ENCODE measurements at places on chromosomes 3 and 15.

DNA sequence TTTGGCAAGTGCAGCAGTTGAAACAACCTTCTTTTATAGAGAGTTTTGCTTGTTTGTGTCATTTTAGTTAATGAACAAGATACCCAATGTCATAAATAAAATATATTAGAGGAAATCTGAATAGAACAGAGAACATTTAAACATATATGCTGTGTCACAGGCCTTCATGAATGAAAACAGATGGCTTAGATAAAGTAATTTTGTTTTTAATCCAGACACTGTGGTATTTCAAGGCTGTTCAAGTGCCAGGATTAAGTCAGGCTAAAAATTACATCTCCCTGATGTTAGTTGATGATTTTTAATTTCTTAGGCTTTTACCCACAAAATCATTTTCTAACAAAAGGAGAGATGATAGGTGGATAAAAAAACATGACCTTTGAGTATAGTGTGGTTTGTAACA is 4.9 kb upstream of the ACKR4 start:
- no peak for DNase-seq

GRCh38 chr3:171809611-171809860 is 747 bp downstream of the PLD1 start:
- peak; percentile 73 for DNase-seq

DNA sequence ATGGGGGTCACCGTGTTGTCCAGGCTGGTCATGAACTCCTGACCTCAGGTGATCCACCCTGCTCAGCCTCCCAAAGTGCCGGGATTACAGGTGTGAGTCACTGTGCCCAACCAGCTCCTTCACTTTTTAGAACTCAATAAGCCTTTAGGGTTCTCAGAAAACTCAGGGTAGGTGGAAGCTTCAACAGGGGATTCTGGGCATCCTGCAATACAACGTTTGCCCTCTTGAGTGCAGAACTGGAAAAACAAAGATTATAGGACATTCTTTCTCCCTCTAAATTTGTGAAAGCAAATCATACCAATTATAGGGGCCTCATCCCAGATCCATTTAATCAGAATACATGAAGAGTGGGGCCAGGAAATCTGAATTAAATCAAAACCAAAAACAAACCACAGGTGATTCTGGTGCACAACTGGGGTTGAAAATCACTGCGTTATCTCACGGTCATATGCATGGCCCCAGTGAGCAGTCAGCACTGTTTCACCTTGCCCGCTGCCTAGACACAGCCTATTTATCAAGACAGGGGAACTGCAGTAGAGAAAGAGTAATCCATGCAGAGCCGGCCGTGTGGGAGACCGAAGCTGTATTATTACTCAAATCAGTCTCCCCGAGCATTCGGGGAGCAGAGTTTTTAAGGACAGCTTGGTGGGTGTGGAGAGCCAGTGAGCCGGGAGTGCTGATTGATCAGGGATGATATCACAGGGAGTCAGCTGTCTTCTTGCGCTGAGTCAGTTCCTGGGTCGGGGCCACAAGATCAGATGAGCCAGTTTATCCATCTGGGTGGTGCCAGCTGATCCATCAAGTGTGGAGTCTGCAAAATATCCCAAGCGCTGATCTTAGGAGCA is 58.4 kb downstream of the TMEM44 start:
- DNase-seq, result no peak

GRCh38 chr3:50390508-50391224 is 31.3 kb upstream of the TMEM115 start:
- DNase-seq, result peak; percentile 62

DNA sequence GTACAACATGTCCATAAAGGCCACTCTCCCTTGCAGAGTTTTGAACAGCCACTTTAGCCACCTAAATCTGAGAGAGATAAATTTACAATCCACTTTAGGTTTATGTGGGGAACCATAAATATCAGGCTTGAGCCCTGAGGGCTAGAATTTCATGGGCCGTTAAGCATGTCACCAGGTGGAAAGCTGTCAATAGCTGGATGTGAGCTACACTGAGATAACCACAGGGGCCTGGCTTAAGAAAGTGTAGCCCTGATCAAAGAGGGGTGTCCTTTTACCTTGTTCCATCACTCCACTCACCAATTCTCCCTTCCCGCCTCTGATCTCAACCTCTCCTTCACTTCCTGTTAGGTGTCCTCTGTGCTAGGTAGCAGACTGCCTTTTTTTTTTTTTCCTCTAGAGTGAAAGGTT is 172.8 kb upstream of the ICE2 start:
- peak; percentile 87 for DNase-seq

DNA sequence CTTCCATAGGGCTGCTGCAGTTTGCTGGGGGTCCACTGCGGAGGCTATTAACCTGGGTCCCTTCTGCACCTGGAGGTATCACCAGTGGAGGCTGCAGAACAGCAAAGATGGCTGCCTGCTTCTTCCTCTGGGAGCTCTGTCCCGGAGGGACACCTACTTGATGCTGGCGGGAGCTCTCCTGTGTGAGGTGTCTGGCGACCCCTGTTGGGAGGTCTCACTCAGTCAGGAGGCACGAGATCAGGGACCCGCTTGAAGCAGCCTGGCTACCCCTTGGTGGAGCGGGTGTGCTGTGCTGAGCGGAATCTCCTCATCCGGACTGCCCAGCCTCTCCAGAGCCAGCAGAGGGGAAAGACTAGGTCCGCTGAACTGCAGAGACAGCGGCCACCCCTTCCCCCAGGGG is 56.0 kb upstream of the CTXND1 start:
- DNase-seq, result no peak

DNA sequence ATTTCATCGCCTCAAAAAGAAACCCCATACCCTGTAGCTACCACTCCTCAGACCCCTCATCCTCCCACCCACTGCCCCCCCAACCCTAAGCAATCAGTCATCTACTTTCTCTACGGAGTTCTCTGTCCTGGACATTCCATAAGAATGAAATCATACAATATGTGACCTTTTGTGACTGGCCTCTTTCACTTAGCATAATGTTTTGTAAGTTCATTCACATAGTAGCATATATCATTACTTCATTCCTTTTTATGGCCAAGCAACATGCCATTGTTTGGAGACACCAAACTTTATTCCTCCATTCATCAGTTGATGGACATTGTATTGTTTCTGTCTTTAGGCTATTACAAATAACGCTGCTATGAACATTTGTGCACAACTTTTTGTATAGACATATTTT is 64.2 kb downstream of the TNIK start:
- no peak for DNase-seq

- DNase-seq, result no peak
Observed at GRCh38 chr3:115233021-115233420, 85.9 kb upstream of the ZBTB20 start.

DNA sequence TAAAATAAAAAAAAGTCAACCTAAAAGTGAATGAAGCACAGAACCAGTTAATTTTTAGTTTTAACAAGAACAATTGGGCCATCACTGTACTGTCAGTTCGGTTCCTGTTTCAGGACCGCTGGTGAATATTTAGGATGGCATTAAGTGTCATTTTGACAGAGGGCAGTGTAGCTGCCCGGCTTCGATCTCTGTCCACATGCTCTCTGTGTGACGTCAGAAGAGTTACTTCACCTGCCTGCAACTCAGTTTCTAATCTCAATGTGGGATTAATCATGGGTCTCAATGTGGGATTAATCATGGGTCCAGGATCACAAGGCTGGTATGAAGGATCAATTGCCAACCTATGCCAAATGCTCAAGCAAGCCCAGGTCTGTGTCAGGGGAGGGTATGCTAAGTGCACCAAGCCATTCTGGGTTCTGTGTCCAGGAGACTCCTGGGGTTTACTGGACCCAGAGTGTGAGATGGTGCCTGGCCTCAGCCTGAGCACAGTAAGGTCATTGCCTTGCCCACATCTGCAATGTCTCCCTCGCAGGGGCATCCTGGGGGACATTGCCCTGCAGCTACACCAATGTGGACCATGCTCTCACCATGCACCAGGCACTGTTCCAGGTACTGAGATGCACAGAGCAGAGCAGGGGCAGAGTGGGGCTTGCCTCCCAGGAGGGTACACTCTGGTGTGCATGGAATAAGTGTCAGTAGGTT is 8.1 kb downstream of the GABRA5 start:
- DNase-seq, result no peak

- no peak for DNase-seq
Observed at GRCh38 chr15:63729115-63729884, 104.4 kb downstream of the HERC1 start.

DNA sequence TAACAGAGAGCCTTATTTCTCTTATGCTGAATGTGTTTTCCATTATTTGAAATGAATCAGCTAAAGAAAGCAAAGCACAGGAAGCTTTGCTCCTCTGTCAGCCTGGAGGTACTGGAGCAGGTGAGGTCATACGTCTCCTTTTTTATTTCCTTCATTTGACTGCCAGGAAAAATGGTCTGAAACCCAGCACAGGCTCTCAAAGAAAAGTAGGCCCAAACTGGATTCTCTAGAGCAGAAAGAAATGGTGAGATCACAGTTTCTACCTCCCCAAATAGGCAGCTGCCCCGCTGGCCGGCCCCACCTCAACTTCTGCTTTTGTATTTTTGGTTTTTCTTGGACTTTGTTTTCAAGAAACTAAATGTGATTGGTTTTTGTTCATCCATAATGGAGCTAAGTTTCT is 95.1 kb downstream of the RPL39L start:
- DNase-seq, result peak; percentile 20

- DNase-seq, result no peak
Observed at GRCh38 chr3:44892689-44893088, 18.3 kb downstream of the TGM4 start.

- no peak for DNase-seq
Observed at GRCh38 chr3:149529099-149529498, 54.6 kb downstream of the TM4SF4 start.

GRCh38 chr3:14877469-14877868 is 58.7 kb downstream of the FGD5 start:
- DNase-seq, result no peak

GRCh38 chr15:67792250-67792942 is 32.9 kb upstream of the SKOR1 start:
- no peak for DNase-seq
